CD4-positive, alpha-beta T cell (primary cell): ENCODE measurements at places on chromosomes 4 and X.

DNA sequence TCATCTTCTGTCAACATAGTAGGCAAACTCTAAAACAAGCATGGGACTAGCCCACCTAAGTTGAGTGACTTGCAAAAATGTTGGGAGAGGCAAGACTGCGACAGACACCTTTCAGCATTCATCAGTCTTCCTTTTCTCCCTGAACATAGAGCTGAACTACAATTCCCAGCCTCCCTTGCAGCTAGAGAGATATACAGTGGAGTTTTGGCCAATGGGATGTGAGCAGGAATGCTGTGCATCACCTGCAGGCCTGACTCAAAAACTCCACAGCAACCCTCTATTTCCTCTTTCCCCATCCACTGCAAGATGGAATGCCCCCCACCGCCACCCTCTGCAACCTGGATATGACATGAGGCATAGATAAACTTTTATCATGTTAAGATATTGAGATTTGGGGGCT is 66.5 kb downstream of the PDHA1 start:
- DNase-seq = no peak

DNA sequence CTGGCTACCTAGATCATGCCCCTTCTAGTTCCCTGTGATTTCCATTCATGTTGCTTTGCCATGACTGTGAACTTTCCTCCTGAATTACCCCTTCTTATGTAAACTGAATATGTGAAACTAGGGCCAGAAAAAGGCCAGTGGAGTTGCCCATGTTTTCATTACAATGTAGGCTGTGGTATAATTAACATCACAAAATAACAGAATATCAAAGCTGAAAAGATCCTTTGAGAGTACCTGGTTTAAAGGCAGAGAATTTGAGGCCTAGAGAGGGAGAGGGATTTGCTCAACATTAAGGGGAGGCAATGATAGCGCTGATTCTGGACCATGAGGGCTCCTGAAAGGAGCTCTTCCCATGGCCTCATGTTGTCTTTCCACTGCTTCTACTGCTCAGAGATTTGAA is 392.2 kb downstream of the OPHN1 start:
- DNase-seq = no peak

GRCh38 chrX:77527233-77528001 is 80.2 kb downstream of the FGF16 start:
- DNase-seq = no peak

- no peak for DNase-seq
These were observed 236.3 kb upstream of the NWD2 start for GRCh38 chr4:37008199-37008598.

- DNase-seq = no peak
These were observed 55.2 kb downstream of the ADAM29 start for GRCh38 chr4:174973336-174973735.

DNA sequence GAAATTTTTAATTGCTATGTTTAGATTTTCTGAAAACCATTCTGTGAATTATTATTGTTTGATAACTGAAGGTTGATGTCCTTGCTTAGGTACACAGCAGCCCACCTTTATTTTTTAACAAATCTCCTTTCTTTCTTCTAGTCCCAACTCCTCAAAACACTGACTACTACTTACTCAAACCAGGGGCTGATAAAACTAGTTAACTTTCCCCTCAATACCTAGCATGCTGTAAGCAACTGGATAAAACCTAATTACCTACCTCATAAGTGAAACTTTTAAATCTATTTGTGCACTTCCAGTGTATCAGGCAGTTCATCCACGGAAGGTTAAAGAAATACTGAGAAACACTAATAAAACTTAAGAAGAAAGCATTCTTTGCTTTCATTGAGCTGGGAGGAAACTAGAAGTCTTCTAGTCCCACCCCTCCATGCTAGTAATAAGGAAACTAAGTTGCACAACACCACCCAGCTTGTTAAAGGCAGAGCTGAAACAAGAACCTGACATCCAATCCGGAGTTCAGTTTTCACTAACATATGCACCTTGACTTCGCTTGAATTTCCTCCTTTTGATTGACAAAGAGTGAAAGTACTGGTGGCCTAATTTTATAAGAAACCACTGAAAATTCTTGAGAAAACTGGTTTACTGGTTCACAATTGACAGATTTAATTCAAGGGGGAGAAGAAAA is 180.2 kb upstream of the TET2 start:
- no peak for DNase-seq

DNA sequence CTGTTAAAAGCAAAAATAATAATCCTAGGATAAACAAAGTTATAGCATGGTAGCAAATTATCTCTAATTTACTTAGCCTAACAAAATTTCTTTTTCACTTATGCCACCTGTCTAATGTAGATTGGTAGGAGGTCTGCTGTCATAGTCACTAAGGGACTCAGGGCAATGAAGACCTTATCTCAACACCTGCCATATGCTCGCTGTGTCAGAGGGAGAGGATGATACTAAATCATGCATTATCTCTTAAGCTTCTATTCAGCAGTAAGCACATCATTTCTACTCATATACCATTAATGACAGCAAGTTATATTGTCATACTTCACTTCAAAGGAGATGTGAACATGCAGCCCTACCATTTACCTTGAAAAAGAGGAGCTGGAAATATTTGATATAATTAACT is 44.1 kb downstream of the AFM start:
- no peak for DNase-seq
